ENCODE measurements at places on chromosomes 6 and 20.

GRCh38 chr6:89542081-89542857 is 96.3 kb downstream of the LYRM2 start:
- DNase-seq, result no peak

GRCh38 chr20:17511401-17511800 is 19.8 kb downstream of the BFSP1 start:
- no peak for DNase-seq

- DNase-seq, result no peak
Observed at GRCh38 chr6:50549026-50549425, 164.3 kb upstream of the TFAP2D start.

GRCh38 chr6:154930451-154930851 is 64.7 kb upstream of the TIAM2 start:
- DNase-seq, result no peak

DNA sequence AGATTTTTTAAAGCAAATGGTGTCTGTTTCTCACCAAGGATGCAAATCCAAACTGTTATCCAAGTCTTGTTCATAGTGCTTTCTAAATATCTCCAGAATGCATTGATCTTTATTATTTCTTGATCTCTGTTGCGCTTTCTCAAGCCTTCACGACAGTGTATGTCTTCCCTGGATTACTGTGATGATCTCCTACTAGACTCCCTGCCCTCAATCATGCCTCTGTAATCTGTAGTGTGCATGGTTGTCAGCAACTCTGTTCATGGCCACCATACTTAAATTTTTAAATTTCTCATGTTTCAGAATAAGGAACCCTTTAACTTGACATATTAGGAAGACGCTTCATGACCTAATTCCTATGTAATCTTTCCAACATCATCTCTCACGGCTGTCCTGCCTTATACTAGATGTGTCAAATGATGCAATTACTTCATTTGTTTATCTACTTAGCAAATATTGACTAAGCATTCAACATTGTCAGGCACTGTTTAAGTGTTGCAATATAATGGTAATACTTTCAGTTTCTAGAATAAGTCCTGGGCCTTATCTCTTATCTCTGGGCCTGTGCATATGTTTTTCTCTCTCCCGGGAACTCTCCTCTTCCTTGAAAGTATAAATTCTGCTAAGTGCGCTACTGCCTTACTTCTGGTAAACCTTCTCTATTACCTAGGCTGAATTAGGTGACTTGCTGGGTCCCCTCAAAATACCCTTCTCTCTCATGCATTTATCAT is 25.6 kb upstream of the AHI1 start:
- no peak for DNase-seq

DNA sequence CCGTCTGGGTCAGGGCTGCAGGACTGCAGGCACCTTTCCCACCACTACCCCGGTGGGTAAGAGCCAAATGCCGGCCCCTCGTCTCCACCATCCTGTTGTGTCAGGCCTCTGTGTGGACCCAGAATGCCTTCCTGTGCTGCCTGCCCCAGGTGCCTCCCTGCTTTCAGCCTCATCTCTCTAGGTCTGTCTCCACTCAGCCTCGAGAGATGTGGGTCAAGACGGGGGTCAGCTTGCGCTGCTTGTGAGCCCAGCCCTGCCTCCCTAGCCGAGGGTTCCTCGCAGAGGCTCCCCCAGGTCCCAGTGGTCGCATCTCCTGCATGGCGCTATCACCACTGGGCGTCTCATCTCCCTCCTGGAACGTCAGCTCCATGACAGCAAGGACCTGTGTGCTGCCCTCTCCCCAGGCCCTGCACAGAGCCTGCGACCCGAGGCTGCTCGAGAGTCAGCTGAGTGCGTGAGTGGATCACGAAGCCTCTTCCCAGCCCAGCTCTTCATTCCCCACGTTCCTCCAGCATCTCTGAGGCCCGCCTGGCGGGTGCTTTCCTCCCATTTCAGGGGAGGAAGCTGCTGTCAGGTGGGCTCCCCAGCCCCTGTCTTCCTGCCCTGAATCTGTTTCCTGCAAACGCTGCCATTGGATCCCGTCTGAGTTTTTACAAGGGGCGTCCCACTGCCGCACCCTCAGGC is 38.7 kb upstream of the ZBP1 start:
- DNase-seq, result peak; percentile 13

DNA sequence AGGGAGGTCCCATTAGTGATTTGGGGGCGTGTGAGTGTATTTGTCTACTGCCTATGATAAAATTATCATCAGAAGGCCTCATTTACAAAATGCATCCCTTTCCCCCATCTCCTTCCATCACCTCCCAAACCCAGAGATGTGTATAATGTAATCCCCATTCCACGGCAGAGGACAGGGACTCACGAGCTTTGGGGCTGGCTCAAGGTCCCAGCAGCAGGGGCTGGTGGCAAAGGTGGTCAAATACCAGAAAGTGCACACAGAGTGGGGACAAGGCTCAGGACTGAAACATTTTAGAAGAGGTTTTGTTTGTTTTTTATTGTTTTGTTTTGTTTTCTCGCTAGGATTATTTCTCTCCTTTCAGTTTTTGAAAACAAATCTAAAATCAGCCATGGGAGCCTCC is 68.5 kb upstream of the TOP1 start:
- no peak for DNase-seq

DNA sequence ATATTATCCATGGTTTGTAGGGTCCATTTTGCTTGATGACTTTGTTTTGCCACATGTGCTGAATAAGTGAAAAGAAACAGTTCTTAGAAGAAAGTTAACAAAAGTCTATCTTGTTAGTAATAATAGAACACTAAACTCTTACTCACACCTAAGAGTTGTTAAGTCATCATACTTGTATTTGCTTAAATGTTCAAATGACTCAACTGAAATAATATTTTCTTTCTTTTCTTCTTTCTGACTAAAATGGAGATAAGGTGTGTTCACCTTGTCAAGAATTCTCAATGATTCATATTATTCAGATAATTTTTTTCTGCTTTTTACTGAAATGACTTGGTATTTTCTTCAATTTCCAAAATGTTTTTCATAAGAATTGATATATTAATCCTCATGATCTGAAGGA is 327.2 kb downstream of the HTR1B start:
- DNase-seq, result no peak

DNA sequence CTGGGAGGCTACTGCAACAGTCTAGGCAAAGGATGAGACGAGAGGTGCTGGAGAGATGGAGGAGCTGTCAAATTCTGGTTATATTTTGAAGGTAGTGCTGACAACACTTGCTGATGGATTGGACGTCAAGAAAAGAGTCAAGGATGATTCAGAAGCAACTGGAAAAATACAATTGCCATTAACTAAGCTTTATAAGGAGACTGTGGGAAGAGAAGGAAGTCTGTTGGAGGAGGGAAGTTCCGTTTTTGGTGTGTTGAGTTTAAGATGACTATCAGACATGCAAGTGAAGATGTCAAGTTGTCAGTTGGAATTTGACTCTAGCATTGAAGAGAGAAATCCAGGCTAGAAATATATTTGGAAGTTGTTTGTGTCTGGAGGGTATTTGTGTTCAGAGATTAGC is 358.1 kb downstream of the RNGTT start:
- DNase-seq, result no peak

DNA sequence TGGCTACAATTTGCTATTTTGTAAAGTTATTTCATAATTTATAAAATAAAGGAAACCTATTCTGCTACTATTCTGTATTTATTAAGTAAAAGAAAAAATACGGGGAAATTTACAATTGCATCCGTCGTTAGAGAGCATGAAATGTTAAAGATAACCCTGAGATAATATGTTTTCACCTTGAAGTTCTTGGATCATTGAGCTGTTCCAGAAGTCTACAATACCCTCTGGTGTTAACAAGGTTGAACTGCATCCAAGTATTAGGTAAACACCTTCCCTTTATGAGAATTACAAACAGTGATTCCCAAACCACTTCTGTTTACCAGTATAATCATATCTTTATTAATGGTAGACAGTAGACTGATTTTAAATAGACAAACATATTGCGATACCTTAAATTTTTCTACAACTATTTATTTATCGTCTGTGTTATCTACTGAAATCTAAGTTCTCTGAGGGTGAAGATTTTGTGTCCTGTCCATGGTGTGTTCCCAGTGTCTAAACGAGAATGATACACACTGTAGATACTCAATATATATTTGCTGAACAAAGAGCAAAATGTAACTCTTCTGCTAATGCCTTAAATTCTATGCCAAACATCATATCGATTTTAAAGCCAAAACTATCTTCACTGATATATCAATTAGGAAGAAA is 28.2 kb downstream of the TBC1D32 start:
- no peak for DNase-seq

DNA sequence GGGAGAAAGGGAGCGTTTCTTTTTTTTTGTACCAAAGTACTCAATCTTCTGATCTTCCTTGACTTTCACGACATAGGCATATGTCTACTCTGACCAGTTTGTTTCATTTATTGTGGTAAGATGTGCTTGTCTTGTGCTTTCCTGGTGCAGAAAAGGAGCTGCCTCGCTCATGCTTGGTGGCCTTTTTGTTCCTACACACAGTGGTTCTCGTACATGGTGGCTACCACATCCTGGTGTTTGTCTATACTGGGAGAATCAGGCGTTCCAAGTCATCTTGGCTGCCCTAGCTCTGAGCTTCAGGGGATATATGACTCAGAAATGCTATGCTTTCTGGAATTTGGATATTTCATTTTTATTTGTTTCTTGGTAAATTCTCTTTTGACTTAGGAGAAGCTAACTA is 31.8 kb downstream of the MYB start:
- no peak for DNase-seq

DNA sequence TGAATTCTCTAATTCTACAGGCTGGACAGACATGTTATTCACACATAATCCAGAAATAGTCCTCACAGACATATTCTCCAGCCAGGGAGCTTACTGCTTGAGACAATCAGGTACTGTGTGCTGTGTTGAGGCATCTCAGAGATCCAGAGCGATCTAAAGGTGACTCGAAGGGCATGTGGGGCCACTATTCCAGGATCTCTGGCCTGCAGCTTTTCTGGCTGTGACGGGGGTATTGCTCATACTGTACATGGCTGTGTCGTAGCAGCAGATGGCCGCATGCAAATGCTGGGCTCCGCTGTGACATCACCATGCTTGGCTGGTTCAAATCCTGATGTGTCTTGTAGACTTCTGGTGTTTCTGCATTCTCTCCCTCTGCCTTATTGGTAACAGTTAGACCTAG is 37.8 kb downstream of the CD109 start:
- DNase-seq, result no peak

- DNase-seq, result no peak
Observed at GRCh38 chr6:148351309-148351708, 8.7 kb downstream of the SASH1 start.

DNA sequence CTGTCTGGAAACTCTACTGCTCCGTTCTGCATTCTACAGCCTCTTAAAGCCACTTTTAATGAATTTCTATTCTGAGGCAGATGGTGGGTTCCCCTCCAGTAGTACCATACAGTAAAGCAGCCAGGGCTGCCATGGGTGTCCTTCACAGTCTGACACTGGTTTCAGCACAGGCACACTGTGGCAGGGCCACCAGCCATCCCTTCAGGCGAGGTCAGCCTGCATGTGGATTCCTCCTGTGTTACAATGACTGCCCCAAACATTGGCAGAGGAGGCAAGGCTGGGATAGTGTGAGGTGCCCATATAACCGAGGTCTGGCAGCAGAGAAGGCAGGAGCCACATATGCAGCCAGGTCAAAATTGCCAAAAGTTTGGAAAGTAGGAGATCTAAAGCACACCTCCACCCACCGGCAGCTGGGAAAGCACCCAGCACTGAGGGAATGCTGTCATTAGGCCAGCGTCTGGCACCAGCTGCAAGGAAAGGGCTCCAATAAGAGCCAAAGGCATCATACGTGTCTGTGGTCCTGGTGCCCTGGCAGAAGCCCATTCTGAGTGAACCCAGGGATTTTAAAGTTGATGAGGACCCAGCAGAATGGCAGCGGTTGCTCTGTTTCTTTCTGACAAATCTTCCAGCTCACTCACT is 24.0 kb downstream of the STK35 start:
- DNase-seq, result no peak

DNA sequence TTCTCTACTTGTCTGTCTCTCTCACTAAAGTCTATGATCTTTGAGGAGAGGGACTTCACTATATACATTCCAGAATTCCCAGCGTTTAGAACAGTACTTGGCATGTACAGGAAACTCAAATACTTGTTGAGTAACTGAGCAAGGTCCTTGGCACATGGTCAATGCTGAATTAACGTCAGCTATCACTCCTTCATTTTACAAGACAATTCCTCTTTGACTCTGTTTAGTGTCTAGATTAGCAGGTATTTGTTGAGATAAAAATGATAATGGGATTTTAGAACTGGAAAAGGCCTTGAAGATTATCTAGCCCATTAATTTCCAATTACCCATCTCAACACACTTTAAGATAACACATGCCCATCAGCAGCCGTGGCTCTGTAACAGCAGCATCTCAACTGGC is 6.6 kb upstream of the GUCA1B start:
- DNase-seq, result no peak
